ENCODE measurements at places on chromosomes 12 and 14.

DNA sequence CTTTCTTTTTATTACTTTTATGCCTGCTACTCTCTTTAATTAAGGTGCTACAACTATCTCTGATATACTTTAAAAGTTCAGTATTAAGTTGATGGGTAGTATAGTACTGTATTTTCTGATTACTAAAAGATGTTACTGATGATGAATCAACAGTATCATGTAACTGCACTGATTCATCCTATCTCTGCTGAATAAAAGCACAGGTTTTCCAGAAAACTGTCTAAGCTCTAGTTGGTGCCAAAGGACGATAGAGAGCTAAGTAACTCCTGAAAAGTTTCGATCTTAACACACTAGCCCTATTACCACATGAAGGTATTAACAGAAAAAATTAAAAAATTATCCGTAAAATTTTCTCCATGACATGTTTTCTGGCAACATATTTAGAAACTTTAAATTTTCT is 2.1 kb downstream of the SCAF11 start:
- no peak for DNase-seq

DNA sequence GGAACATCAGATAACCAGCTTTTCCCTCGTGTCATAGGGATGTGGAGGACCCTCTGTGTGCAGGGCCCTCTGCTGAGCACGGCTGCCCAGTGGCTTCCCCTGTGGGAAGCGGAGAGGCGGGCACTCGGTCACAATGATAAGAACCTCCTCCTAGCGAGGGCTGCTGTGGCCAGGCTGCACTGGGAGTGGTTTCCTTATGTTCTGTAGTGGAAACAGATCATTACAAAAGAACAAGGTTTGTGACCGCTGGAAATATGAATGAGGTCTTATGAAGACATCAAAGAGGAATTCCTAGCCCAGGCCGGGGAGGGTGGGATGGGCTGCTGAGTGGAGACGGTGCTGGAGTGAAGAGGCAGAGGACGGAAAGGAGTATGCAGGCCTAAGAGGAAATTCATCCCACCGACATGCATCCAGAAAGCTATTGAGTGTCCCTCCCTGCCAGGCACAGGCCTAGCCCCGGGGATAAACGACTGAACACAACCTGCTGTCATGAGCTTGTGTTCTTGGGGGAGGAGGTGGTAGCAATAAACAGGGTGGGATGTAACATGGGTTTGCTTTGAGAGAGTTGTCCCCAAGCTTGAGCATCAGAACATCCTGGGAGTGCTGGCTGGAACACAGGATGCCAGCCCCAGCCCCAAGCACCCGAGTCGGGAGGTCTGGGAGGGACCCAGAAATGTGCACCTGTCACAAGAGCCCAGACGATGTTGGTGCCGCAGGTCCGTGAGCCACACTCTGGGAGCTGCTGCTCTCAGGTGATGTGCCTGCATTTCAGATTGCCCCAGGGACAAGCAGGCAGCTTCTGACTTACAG is 37.5 kb downstream of the FZD10 start:
- DNase-seq = no peak

- DNase-seq = no peak
These were observed 31.1 kb downstream of the NRDE2 start for GRCh38 chr14:90300611-90301047.

DNA sequence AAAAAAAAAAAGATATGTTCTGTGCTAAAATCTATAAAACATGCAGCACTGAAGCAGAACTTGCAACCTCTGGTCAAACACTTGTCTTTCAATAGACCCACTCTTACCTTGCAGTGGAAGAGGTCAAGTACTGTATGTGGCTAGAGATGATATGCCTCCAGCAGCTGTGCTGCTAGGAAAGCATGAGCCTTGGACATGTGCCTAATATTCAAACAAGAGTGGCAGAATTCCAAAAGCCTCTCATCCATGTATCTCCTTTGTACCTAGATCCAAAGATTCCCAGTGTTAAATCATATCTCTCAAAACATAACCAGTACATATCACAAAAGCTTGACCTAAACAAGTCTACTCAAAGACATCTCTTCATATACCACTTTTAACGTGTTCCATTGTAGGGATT is 105.0 kb upstream of the CPNE8 start:
- no peak for DNase-seq

GRCh38 chr14:74216671-74217070 is 22.6 kb upstream of the VSX2 start:
- no peak for DNase-seq

GRCh38 chr14:94462219-94462551 is 9.6 kb upstream of the SERPINA11 start:
- no peak for DNase-seq

DNA sequence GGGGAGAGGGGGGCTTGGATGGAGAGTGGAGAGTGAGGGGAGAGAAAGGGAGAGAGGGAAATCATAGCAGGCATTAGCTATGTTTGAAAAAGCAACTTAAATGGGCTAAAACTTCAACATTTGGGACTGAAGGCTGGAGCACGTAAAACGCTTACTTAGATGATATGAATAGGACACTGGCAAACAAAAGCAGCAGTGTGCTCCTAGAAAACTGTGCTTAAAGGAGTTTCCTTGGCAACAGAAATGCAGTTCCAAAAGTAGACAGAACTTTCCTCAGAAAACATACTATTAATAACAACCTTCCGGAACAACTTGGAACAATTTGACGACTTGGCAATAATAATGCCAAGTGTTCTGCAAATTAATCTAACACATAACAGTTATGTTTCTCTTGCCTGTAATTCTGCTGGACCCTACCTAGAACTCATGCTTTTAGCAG is 235.5 kb upstream of the NPAS3 start:
- no peak for DNase-seq

DNA sequence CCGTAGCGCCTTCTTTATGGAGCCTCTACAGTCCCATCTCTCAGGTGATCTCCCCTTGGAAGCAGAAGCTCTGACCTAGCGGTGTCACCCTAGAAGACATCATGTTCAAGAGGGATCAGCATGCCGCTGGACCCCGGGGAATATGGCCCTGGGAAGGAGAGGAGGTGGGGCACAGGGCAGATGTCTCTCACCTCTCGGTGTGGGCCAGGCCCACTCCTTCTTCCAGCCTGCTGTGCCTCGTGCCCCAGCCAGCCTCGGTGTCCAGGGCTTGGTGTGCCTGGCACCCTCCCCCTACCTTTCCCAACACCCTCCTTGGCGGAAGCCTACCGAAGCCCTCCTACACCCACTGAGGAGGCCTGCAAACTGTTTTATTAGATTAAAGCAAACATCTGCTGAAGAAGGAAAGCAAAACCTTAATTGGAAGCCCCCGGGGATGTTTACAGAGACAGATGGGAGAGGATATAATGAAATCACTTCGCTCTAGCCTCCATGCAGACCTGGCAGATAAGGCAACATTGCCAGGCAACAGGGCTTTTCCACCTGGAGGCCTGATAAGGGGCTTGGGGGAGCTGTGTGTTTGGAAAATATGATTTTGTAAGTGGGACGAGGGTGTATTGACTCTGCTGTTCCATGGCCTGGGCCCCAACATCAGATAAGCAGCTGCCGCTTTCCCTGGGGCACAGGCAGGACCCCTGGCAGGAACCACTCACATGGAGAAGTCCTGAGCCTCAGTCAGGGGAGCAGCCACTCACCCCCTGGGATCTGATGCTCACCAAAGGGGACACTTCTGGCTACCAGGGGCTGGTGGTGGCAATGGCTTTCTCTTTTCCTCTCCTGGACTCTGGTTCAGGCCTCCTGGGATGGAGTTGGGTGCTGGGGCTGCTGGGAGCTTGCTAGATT is 5.7 kb upstream of the CHGA start:
- no peak for DNase-seq

DNA sequence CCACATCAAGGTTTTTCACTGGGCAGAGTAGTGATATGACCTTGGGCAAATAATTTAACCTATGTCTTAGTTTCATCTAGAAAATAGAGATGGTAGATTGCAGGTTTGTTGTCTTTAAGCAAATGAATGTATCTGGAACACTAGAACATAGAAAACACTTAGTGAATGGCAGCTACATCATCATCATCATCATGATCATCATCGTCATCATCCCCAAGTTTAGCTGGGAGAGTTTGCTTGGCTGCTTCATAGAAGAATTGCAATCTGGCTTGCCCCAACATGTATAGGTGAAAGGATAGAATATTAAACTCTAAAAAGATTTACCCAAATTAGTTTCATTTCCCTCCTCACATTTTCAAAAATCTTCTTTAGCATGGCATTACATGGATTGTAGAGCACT is 91.3 kb upstream of the TMEM260 start:
- no peak for DNase-seq

GRCh38 chr12:101256266-101256665 is 23.6 kb upstream of the UTP20 start:
- no peak for DNase-seq

DNA sequence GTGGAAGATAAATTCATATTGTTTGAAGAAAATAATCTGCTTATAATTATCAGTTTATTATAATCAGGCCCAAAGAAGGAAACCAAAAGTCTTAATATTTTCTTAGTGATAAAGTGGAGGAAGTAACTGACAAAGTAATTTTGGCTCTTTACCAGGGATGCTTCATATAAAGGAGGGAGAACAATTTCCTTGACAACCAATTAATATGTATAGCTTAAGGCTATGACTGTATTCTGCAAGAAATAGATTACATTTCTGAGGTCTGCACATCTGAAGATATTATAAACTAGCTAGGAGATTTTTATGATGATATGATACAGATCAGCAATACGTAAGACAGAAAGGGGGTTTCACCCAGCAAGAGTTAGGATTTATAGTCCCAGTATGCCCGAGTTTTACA is 90.8 kb downstream of the BICD1 start:
- no peak for DNase-seq

DNA sequence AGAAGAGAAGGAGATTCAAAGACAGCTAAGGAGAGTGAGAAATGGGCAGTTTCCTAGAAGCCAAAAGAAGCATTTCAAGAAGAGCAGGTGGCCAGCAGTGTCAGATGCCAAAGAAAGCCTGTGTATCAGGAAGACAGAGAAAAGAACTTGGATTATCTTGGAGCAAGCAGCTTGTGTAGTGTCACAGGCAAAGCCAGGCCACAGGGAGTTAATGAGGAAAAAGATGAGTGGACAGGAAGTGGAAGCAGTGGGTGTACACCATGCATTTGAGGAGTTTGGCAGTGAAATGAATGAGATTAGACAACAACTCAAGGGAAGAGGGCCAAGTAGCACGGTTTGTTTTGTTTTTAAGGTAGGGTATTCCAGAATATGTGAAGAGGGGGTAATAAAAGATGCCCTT is 5.6 kb upstream of the MYH7 start:
- no peak for DNase-seq

GRCh38 chr14:28761438-28762291 is 4.9 kb upstream of the FOXG1 start:
- no peak for DNase-seq

DNA sequence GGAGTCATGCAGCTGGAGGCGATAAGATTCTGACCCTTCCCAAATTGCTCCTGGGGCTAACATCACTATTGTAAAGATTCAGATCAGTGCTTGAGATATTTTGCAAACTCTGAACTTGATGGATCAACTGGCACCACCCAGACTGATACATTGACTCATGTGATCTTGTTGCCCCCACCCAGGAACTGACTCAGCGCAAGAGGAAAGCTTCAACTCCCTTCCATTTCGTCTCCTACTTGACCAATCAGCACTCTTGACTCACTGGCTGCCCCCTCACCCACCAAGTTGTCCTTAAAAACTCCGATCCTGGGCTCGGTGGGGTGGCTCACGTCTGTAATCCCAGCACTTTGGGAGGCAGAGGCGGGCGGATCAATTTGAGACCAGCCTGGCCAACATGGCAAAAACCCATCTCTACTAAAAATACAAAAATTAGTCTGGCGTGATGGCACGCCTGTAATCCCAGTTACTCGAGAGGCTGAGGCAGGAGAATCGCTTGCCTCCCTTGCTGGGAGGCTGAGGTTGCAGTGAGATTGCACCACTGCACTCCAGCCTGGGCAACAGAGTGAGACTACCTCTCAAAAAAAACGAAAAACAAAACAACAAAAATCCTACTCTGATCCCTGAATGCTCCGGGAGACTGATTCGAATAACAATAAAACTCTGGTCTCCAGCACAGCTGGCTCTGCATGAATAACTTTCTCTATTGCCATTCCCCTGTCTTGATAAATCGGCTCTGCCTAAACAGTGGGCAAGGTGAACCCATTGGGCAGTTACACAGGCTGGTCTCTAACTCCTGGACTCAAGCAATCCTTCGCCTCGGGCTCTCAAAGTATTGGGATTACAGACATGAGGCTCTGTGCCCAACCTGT is 9.8 kb upstream of the ARF6 start:
- DNase-seq = no peak

DNA sequence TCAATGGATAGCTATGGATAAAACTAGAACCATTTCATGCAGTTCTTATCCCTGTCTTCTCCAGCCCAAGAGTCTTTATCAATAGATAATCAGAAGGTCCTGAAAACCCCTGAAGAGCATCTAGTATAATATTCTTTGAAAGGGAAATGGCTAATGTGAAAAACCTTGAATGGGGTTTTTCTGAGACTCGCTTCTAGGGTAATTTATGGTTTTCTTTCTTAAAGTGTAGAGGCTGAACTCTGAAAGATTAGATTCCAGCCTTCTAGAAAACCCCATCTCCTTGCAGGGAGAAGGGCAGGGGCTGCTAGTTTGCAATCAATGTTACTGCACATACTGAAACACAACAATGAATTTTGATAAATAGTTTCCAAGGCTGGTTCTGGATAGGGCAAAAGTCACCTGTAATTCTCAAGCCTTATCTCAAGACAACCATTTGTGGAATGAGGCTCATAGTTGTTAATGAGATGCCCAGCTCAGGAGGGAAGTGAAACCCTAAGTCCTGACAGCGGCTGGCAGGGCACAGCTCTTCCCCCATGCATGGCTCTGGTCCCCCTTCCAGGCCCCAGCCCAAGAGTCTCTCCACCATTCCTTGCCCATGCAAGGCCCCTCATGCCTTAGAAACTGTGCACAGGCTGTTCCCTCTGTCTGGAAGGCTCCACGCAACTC is 33.7 kb upstream of the PYGL start:
- DNase-seq = no peak

- DNase-seq = no peak
These were observed 3.8 kb downstream of the MCRS1 start for GRCh38 chr12:49563951-49564685.

DNA sequence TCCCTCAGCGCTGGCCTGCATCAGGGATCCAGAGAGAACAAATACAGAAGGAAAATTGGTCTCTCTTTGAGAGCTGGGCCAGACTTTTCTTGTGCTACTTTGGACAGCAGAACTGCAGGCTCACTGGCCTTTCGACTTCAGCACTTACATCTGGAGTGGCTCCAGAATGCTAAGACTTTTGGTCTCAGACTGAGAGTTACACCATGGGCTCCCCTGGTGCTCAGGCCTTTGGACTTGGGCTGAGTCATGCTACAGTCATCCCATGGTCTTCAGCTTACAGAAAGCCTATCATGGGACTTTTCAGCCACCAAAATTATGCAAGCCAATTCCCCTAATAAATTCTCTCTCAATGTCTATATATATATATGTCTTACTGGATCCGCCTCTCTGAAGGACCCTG is 9.0 kb upstream of the CD163 start:
- DNase-seq = no peak

DNA sequence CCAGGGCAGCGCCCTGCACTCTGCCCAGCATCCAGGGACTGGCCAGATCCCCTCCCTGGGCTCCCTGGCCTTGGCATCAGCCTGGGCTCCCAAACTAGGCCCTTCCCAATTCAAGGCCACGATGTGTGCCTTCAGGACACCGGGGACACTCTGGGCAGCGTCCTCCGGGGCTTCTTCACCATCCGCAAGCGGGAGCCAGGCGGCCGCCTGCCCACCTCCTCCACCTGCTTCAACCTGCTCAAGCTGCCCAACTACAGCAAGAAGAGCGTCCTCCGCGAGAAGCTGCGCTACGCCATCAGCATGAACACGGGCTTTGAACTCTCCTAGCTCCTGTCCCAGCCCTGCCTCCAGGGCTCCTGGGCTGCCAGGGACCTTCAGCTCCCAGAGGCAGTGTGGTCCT is 38.8 kb downstream of the MMAB start:
- no peak for DNase-seq

GRCh38 chr12:50991291-50991690 is 34.9 kb downstream of the SLC11A2 start:
- DNase-seq = no peak
